ENCODE measurements at places on chromosomes 7 and 10. TPM values are rescaled to one million over a fixed set of nuclear protein-coding genes. Genes with fewer than 3 reads are reported as not detected.

GRCh38 chr10:71075086-71075758 is 137.1 kb upstream of the UNC5B start:
- no peak for DNase-seq

GRCh38 chr7:142697270-142697669 is 52.0 kb upstream of the PRSS1 start:
- DNase-seq, result no peak

Gene AZGP1
- 1.9 TPM for total RNA-seq

DNA sequence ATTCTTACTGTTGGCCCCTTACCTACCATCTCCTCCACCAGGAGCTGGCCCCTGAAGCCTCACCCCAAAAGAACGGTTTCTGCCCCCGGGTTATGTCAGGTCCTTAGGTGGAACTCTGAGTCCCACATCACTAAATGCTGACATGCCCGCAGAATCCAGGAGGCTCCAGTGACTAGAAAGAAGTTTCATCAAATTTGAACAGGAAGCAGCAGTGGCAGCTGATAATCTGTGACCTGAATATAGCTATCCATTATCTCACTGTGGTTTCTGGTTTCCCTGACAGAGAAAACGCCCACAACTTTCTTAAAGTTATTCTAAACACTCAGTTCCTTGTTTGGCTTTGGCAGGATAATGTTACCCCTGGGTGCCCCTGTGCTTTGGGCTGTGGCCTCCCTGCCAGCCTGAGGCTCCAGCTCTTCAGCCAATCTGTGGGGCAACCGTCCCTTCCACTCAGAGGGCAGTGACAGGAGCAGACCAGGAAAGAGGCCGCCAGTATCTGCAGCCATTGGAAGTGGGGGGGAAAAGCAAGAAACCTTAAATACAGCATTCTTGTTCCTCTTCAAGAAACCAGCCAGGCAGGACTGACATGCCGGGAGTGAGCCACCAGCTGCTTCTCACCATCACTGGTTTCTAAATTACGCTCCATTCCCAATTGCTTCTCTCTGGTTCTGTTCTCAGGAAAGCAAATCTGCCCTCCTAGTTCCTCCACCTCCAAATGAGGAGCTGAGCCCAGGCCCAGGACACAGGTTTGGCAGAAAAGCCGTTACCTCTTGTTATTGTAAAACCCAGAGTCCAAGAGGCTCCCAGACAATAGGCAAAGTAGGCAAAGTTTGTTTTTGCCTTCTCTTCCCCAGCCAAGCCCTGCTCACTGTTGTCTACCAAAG is 41.2 kb upstream of the VCL start:
- DNase-seq, result no peak

DNA sequence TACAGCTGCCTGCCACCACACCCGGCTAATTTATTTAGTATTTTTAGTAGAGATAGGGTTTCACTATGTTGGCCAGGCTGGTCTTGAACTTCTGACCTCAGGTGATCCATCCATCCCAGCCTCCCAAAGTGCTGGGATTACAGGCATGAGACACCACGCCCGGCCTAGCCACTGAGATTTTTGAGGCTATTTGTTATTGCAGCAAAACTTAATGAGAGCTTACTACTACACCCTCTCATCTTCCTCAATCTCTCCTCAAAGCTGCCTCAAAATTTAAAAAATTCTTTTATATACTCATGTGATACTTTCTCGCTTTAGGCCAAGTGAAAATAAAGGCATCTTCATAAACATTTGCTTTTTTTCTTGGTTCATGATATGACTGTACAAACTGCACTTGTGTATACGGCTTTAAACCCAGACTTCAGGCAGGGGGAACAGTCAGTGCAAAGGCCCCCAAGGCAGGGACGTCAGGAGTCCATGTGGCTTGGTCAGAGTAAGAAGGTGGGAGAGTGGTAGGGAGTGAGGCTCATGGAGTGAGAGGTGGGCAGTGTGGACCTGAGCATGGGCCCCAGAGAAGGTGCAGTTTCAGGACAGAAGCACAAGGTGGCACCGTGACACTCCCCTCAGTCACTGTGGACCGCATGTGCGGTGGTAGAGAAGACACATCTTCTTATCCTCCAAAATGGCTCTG is 55.5 kb downstream of the SYPL1 start:
- DNase-seq, result no peak

DNA sequence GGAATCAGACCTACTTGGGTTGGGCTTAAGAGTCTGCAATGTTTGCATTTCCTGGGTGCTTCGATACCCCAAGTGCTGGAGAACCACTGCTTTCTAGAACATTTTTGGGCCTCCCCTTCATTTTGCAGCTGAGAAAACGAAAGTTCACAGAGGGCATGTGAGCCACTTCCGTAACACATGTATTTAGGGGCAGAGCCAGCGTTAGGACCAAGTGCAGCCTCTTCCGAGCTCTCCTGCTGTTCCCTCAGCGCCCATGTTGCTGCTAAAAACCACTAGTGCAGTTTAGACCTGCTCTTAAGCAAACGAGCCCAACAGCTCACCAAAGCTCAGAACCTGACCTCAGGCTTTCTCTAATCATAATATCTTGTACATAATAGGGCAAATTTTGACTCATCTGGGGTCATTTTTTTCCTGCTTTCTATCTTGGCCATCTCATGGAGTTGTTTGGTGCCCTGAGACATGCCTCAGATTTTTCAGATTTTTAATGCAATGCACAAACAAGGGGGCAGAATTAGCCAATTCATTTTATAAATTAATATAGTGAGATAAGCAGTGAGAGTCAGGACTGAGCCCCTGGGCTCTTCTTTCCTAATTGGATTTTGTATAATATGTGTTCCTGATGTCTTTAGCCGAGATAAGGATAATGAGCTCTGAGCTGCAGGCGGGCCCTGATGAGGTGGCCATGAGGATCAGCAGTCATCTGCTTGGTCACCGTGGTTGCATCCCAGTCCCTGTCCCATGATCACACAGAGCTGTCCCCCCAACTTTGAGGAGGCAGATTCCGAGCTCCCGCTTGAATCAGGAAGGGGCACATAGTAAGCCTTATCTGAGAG is 12.9 kb downstream of the BAG3 start:
- DNase-seq, result no peak

GRCh38 chr7:2116989-2117591 is 115.7 kb downstream of the MAD1L1 start:
- no peak for DNase-seq

- DNase-seq, result no peak
Measured at GRCh38 chr10:79927111-79927828, 21.6 kb downstream of the SFTPD start.

GRCh38 chr10:86340991-86341260 is 25.7 kb downstream of the GRID1 start:
- DNase-seq, result no peak

Gene EGR2
- 2.3 TPM for total RNA-seq

- DNase-seq, result no peak
Measured at GRCh38 chr7:82091126-82091684, 321.4 kb upstream of the HGF start.

Gene NUTM2E
- not detected for total RNA-seq

GRCh38 chr7:130210181-130210935 is 2.7 kb downstream of the SSMEM1 start:
- no peak for DNase-seq

Gene GPER1
- total RNA-seq, result 1.9 TPM

Gene HOXA1
- 2.0 TPM for total RNA-seq

GRCh38 chr10:24465124-24465874 is 256.4 kb downstream of the KIAA1217 start:
- DNase-seq, result no peak

- DNase-seq, result no peak
Measured at GRCh38 chr7:126179916-126180315, 1072.8 kb downstream of the GRM8 start.

GRCh38 chr7:27459021-27459730 is 203.5 kb downstream of the HIBADH start:
- DNase-seq, result no peak

- DNase-seq, result no peak
Measured at GRCh38 chr7:92456236-92456635, 9.0 kb downstream of the GATAD1 start.

GRCh38 chr10:76990561-76990960 is 647.0 kb downstream of the KCNMA1 start:
- no peak for DNase-seq

- no peak for DNase-seq
Measured at GRCh38 chr7:25536851-25537250, 308.6 kb upstream of the NPVF start.

DNA sequence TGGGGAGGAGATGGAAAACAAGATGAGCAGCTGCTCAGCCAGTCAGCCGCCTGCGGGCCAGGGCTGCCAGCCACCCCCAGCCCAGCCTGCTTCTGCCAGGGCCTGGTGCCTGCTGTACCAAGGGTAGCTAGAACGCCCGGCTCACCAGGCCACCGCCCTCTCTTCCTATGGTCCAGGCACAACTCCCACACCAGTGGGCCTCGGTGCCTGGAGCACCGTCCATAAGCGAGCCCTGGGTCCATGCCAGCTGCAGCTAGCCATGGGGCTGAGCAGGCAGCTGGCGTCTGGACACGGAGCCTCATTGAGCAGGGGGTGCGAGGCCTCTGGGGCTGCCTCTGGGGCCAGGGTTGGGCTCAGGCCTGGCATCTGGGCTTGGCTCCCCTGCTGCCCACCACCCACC is 8.5 kb upstream of the RABGEF1 start:
- no peak for DNase-seq

Gene NEUROG3
- not detected for total RNA-seq

Gene TMEM140
- 9.2 TPM for total RNA-seq

GRCh38 chr7:95046494-95047240 is 139.3 kb downstream of the PPP1R9A start:
- no peak for DNase-seq

Gene ADCYAP1R1
- 4.5 TPM for total RNA-seq

GRCh38 chr7:96034940-96035727 is 262.8 kb downstream of the DYNC1I1 start:
- no peak for DNase-seq

Gene FZD8
- 8.2 TPM for total RNA-seq

GRCh38 chr10:64571056-64571455 is 1049.9 kb downstream of the REEP3 start:
- DNase-seq, result no peak

DNA sequence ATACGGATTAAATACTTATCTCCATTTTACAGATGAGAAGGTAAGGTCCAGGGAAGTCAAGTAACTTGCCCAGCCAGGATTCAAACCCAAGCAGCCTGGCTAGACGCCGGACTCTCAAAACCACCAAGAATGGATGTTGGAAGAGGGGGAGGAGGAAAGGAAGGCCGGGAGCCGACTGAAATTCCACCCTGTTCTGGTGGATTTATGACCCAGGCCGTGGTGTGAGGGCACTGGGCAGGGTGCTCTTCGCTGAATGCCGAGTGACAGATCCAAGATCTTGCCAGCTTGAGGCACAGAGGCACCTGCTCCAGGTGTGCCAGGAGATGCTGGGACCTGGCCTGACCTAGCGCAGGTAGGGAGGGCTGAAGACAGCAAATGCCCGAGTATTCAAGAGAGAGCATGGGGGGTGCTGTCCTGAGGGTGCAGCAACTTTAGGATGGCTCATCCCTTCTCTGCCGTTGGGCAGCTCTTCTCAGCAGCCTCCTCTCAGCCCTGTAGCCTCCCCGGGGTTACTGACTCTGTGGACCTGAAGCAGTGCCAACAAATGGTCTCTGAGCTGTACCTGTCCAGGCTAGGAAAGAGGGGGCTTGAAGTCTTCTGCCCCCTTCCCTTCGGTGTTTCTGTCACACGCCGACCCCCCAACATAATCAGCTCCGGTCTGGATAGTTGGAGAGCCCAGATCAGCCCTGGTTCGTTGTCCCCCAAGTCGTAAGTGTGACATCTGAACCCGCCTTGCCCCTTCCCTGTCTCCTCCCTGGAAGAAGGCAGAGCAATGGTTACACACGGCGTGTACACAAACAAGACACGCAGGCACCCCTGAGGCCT is 713 bp downstream of the LOXL4 start:
- no peak for DNase-seq

DNA sequence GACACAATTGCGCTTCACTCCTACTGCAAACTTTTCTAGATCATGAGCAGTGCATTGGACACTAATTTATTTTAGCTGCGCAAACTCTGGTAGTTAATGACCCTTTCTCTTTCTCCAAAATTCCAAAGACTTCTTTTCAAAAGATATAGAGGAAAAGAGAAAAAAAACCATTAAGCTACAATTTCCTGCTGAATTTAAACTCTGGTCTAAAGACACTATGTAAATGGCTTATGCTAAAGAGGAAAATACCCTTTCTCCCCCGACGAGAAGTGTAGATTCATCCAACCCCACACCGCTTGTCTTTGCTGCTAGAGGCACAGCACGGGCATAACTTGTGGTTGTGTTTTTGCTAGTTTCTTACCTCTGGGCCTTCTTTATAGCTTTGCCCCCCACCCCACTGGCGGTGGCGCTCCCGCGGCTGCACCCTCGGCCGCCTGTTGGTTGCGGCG is 84.1 kb downstream of the SNX10 start:
- no peak for DNase-seq

Gene KLLN
- 0.63 TPM for total RNA-seq

GRCh38 chr10:102261842-102262241 is 16.5 kb downstream of the GBF1 start:
- DNase-seq, result no peak

- no peak for DNase-seq
Measured at GRCh38 chr10:88984525-88984924, 6.1 kb upstream of the FAS start.

DNA sequence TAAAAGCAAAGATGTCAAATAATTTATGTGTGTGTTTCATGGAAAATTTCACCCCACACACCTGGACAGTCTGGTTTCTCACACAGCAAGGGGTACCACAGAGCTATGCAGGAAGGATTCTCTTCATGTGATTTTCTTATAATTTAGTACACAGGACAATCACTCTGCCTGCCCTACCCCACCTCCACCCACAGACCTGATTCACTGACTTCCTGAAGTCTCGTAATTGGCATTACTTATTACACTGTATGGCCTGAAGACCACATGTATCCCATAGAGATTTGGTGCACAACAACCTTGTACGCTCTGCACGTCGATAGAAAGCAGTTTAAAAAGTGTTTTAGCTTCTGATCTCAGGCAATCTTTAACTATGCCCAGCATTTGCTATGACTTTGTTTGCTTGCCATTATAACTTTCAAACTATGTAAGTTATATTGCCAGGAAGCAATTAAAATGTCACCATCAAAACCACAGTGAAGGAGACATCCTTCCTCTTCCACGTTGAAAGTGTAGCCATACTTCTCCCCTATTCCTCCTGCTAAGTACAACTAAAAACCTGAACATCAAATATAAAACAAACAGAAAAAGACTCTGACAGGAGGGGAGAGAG is 279.4 kb upstream of the IMMP2L start:
- no peak for DNase-seq

- no peak for DNase-seq
Measured at GRCh38 chr7:19970514-19970913, 197.1 kb upstream of the TMEM196 start.

- no peak for DNase-seq
Measured at GRCh38 chr7:13563257-13563656, 426.2 kb downstream of the ETV1 start.

DNA sequence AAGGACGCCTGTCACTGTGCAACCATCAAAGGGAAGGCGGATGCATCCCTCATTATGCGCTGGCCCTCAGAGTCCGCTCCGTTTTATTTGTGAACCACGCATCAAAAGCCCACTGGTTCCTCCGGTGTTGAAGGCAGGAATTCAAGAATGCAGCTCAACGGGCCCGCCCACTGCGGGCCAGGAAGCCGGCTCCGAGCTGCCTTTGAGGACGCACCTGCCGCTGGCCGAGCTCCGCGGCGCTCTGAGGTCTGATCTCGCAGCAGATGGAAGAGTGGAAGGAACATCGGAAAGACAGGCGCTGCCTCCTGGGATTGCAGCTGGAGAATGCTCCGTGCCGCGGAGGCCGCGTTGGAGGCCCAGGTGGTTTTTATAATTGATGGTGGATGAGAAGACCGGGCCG is 56.9 kb upstream of the ADGRA1 start:
- no peak for DNase-seq

Measured in urinary bladder (tissue), 4 donors.